Inflammatory macrophage (primary cell): ENCODE measurements at places on chromosomes 2 and 18.

- no peak for DNase-seq
Measured at GRCh38 chr18:43079422-43079821, 36.1 kb downstream of the RIT2 start.

GRCh38 chr2:97935719-97936161 is 60.0 kb downstream of the TMEM131 start:
- no peak for DNase-seq

- no peak for DNase-seq
Measured at GRCh38 chr18:37471637-37472036, 94.0 kb downstream of the CELF4 start.

GRCh38 chr2:129467941-129468340 is 511.5 kb upstream of the RAB6C start:
- DNase-seq = no peak

DNA sequence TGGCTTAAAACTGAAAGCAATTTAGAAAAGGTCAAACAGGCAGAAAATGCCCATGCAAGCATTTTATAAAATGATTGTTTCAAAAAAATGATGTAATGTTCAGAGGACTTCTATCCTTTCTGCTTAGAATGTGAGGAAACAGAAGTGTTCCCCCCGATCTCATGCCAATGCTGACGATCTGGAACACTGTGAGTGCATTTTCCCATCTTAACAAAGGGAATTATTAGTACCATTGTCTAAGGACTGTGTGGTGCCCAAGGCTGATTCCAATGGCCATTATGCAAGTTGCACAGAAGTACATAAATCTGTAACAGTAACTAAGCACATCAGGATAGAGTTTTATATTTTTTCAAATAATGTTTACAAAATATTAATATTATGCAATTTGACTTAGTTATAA is 185.3 kb downstream of the MYT1L start:
- DNase-seq = no peak

DNA sequence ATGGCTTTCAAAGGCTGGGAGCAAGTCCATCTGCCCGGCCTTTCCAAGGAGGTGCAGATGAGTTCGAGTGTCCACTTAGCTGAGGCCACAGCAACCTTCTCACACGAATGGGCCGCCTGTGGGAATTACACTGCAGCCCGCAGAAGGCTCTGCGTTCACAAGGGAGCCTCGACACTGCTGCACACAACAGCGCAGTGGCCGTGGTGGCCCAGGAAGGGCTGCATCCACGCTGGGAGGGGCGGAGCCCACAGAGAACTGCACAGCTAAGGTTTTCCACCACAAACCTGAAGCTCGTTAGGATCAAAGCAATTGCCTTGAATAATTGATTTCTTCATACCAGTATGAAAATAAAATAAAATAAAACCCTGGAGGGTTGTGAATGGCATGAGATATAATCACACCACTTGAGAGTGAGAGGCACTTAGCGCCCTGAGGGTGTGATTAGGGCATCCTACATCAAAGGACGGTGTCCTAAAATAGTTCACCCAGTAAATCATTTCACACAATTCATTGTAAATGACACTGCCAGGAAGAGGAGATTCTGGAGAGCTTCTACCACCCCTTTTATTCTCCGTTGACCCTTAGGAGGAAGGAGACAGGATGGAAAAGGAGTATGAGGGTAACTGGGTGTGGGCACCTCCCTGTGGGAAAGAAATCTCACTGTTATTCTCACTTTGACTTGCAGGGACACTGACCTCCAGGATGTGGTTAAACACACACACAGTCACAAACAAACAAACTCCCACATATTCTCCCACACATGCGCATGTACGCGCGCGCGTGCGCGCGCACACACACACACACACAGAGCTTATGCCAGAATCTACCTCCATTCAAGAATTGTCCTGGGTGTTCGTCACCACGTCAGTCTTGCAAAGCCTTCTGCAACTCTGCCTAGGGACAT is 256.6 kb upstream of the ID2 start:
- DNase-seq = no peak

DNA sequence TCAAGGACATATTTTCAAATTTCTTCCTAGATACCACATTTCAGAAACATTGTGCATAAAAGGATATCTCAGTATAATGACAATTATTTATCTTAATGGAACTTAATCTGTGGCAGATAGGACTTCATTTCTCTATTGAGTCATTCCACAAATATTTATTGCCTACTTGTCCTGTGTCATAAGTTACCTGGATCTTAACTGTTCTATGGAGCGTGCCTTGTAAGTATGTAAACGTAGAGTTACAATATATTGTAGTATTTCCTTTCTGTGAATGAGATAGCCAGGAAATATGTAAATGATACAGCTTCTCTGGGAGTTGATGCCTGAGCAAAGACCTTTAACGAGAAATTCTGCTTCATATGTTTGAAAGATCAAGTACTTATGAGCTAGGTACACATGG is 2.5 kb downstream of the AGFG1 start:
- DNase-seq = no peak

DNA sequence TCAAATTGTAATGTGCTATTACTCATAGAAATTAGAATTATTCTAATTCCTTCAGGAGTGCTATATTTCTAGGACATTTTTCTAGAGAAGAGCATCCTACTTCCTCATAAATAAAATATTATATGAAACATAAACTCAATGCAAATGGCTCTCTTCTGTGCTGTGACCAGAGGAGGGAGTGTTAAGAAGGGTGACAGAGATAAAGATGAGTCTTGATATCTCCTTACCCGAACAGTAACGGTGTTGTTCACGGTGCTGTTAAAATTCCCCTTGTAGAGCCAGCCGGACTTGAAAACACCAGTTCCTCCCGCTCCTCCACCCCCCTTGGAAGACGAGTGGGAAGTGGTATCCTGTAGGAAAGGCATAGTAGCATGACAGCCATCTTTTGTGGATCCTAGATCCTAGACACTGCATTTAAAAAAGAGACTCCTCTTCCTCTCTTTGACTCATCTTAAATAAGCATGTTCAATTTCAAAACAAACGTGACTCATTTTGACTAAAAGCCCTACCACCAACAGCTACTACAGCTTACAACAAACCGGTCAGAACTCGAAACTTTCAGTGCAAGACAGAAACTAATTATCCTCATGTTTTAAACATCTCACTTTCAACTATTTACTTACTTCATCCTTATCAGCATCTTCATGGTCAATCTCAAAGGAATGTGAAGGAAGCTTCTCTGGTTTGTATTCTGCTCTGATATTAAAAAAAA is 156.3 kb downstream of the DOCK10 start:
- DNase-seq = peak; percentile 66

- DNase-seq = no peak
Measured at GRCh38 chr2:26114151-26114550, 58.7 kb upstream of the GAREM2 start.

DNA sequence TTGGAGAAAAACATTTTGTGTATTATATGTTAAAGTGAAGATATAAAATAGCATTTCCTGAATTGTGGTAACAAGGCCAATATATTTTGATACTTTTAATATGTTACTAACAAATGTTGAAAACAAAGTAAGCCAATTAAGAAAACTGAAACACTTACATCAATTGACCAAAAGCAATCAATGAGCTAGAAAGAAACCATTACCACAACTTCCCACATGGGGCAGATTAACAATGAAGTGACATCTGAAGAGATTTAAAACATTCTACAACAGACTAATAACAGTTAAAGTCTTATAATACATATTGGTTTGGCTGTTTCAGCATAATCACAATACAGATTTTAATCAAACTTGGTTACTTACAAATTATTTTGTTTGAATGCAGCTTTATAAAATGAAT is 282.4 kb upstream of the NETO1 start:
- DNase-seq = no peak

GRCh38 chr2:44360749-44361329 is 455 bp downstream of the PREPL start:
- DNase-seq = no peak

- DNase-seq = no peak
Measured at GRCh38 chr2:233968556-233968955, 51.4 kb downstream of the TRPM8 start.

DNA sequence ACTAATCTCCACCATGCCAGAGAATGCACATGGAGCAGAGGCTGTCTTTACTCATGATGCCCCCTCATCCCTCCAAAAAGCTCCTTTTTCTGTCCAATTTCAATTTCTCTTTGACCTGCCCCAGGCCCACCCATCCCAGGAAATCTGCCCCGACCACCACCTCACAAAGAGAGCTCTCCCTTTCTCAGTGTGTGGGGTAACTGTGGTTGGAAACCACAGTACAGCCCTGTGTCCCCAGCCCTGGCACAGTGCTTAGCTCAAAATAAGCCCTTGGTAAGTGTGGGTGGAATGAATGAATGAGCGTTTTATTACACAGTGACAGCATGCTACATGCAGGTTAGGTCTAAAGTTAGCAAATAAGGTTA is 43.7 kb upstream of the CAB39 start:
- no peak for DNase-seq

DNA sequence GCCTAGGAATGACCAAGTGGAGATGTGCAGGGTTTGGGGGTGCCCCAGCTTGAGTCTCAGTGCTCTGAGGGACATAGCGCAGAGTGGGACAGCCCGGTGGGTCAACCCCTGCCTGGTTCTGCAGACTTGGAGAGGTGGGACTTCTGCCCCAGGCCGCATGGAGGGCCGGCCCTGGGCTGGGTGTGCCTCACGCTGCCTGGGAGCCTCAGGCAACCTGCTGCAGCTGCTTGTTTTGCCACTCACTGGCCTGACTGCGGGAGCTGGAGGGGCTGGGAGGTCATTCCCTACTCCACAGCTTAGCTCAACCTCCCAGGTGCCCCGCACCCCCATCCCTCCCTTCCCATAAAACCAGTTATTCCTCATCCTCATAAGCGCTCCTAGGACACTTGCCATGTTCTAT is 33.1 kb downstream of the ODC1 start:
- no peak for DNase-seq

DNA sequence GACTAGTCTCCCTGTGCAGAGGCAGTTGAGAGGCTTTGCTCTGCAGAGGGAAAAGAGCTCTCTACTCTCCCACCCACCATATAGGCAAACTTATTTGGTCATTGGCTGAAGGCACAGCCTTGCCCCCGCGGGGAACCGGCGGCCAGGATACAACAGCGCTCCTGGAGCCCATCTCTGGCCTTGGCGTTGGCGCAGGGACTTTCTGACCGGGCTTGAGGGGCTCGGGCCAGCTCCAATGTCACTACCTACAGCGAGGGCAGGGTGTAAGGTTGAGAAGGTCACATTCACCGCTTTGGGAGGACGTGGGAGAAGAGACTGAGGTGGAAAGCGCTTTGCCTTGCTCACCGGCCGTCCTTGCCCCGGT is 2.2 kb downstream of the ONECUT2 start:
- no peak for DNase-seq

GRCh38 chr2:207558079-207558491 is 28.3 kb downstream of the CREB1 start:
- DNase-seq = no peak

DNA sequence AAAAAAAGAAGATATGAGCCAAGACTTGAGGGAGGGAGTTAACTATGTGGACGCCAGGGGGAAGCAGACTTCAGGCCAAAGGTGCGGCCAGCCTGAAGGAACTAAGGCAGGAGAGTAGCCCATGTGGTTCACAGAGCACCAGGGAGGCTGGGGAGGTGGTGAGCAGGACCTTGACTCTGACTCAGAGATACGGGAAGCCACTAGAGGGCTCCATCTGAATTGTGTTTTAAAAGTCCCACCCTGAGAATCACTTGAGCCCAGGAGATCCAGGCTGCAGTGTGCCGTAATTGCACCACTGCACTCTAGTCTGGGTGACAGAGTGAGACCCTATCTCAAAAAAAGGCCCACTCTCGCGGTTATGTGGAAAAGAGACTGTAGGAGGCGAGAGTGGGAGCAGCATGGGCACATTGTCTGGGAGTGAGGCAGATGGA is 12.3 kb downstream of the CEP192 start:
- DNase-seq = peak; percentile 15

DNA sequence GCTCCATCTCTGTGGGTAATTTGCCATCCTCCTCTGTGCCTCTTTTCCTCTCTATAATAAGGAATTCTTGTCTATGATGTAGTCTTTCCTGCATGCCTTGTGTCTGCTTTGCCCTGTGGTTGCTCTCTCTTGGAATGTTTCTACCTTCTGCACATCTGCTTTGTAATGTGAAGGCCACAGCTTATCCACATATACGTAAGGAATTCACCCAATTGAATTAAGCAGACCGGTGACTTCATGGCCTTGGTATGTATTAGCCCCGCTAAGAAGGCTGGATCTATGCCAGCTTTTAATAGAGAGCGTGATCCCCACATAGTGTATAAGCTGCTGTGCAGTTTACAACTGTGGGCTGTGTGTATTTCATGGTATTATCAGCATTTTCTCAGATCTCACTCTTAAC is 274.7 kb downstream of the RNF144A start:
- DNase-seq = no peak

GRCh38 chr2:120745420-120746111 is 9.9 kb downstream of the GLI2 start:
- DNase-seq = no peak

DNA sequence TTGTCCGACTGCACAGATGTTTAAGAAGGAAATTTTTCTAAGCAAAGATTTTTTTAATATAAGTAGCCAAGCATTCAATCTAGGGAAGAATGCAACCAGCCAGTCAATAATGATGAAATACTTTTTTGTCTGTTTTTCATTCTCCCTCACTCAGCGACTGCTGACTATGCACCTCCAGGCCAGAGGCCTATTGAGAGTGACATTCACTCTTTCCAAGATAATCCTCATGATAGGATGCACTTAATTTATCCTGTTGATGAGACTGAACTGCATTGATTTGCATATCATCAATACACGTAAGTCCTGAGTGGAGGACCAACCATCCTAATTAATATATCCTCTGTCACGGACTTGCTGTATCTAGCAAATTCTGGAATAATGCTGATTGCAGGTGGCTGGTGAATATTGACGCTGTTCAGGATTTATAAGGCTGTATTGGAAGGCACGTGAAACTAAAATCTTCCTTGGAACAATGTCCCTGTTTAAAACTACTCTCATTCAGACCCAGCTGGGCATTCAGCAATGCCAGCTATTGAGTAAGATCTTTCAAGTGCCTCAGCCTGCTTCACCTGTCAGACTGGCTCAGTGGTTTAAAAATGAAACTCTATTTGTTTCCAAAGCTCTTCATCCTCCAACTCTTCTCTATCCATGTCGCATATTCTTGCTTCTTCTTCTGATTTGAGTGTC is 142.2 kb downstream of the MAP2 start:
- no peak for DNase-seq

GRCh38 chr18:74635224-74635975 is 37.7 kb downstream of the ZNF407 start:
- DNase-seq = no peak

- DNase-seq = no peak
Measured at GRCh38 chr2:165868211-165868610, 74.2 kb upstream of the GALNT3 start.

- peak; percentile 18 for DNase-seq
Measured at GRCh38 chr2:120341977-120342376, 4.0 kb upstream of the INHBB start.

DNA sequence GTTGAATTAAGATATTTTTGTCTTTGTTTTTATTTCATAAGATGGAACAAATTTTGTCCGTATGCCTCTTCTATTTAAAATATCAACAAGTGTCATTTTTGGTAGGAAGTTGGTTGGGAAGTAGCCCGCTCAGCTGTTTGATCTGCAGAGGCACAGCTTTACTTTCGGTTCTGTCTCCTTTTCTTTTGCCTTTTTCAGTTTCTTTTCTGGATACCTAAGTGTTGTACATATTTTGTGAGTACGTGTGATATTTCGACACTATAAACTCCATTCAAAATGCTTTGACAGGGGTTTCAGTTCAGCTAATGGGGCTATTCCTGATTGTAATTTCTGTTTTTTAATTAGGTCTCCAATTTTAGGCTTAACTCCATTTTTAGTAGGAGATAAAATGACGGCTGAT is 1785.0 kb upstream of the LRRTM1 start:
- DNase-seq = no peak

- no peak for DNase-seq
Measured at GRCh38 chr2:60125611-60126426, 427.6 kb downstream of the BCL11A start.
